Motor neuron (in vitro differentiated cells): ENCODE measurements at places on chromosomes 5 and 9.

DNA sequence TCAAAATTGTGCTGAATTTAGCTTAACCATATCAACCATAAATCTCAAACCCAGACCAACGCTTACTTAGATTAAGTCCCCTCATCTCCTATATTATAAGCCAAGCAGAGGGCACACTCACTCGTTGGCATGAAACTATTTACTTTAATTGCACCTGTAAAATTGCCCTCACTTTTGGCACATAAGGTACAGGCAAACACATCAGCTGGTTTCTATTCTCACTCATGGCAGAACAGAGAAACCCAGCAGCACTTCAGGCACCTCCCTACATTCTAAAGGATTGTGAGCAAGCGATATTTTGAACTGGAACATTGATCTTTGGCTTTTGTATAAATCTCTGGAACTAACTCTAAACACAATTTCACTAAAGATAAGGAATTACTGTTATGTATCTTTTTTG, 845.6 kb upstream of the CDH6 start:
- ATAC-seq, result no peak

GRCh38 chr9:103037508-103038477, 42.7 kb downstream of the CYLC2 start:
- ATAC-seq, result no peak

GRCh38 chr5:178356431-178356872, 123.8 kb upstream of the PHYKPL start:
- peak; percentile 45 for ATAC-seq

GRCh38 chr5:93454896-93455295, 126.1 kb downstream of the NR2F1-AS1 start:
- ATAC-seq, result no peak

- ATAC-seq, result peak; percentile 12
These were observed 2.6 kb upstream of the CCDC187 start for GRCh38 chr9:136306211-136307208.

GRCh38 chr5:58040846-58041245, 419.0 kb downstream of the PLK2 start:
- ATAC-seq, result no peak

DNA sequence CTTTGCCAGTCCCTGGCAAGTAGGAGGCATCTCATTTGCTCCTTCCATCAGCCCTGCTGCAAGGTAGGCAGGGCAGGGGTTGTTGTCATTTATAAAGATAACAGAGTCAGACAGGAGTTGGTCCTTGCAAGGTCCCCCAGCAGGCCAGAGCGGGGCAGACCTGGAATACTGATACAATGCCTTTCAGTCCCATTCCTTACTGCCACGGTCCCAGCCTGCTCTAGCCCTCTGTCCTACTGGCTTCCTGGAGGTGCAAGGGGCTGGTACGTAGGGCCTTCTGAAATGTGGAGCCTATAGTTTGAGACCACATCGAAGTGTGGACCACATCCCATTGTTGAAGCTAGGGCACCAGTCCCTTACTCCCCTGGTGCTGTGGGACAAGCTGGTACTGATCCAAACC, 42.8 kb upstream of the PITX1 start:
- ATAC-seq, result no peak

- no peak for ATAC-seq
These were observed 195.0 kb upstream of the TBC1D2 start for GRCh38 chr9:98450496-98450895.

DNA sequence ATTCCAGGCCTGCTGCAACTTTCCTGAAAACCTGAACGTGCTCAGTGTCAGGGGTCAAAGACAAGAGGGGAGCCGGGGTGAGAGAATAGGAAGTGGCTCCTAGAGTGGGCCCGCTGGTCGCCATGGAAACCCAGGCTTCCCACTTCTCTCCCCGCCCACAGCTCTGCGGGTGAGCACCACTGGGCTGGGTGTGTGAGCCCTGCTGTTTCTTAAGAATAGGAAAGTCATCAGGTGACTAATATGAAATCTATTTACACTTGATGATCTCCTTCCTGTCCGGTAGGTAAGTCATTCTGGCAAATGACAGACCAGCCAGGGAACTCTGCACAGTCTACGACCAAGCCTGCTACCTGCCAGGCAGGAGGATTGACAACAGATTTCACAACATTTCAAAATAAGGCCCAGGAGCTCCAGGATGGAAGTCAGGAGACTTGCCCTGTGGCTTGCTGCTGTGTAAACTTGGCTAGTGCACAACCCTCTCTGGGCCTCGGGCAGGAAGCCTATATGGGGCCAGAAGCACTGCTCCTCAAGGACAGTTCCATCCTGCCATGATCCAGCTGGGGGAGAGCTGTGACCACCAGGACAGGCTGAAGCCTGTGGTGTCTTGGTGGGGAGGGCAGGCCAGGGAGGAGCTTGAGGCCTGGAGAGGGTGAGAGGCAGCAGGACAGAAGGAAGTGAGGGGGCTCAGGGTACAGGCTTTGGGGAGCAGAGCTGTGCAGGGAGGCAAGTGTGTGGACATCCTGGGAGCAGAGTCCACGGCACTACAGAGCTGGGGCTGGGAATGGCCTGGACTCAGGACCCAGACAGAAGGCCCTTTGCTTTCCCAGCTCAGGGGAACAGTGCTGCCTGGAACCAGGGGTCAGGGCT, 60.6 kb downstream of the SHB start:
- ATAC-seq, result peak; percentile 16

DNA sequence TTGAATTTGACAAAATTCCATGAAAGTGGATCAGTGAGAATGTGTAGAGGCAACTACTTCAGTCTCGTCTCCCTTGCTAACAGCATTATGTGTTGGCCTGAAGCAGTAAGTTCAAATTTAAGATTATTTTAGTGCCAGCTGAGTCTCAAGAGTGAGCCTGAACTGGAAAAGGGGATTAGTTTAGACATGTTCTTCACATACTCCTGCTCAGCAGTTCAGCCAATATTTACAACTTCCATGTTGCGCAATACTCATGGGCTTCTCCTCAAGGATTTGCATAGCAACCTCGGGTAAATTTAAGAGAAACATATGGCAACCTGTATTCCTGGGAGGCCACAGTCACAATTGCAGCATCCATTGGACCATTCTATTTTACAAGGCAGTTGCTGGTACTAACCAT, 553.8 kb downstream of the PTPRD start:
- ATAC-seq, result peak; percentile 88

GRCh38 chr5:94891972-94892371, 273.5 kb downstream of the SLF1 start:
- ATAC-seq, result peak; percentile 65

- no peak for ATAC-seq
These were observed 1.2 kb upstream of the PSAT1 start for GRCh38 chr9:78295731-78296130.

DNA sequence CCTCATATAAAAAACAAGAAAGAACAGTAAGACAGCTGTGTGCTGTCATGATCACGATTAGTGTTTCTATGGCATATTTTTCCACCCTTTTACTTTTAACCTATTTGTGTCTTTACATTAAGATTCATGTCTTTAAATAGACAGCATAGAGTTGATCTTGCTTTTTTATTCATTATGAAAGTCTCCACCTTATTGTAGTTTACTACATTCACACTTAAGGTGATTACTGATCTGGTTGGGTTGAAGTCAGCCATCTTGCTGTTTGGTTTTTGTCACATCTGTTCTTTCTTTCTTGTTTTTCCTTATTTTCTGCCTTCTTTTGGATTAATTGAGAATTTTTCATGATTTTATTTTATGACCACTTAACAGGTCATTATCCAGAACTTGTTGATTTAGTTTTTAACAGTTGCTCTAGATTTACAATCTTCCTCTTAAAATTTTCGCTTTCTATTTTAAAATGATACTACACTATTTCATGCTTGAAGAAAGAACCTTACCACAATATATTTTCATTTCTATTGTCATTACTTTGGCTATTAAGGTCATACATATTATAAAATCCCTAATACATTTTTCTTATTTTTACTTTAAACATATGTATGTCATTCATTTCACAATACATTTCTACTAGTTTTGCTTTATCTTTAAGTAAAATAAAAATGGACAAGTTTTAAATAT, 292.5 kb downstream of the SH3GL2 start:
- ATAC-seq, result no peak

DNA sequence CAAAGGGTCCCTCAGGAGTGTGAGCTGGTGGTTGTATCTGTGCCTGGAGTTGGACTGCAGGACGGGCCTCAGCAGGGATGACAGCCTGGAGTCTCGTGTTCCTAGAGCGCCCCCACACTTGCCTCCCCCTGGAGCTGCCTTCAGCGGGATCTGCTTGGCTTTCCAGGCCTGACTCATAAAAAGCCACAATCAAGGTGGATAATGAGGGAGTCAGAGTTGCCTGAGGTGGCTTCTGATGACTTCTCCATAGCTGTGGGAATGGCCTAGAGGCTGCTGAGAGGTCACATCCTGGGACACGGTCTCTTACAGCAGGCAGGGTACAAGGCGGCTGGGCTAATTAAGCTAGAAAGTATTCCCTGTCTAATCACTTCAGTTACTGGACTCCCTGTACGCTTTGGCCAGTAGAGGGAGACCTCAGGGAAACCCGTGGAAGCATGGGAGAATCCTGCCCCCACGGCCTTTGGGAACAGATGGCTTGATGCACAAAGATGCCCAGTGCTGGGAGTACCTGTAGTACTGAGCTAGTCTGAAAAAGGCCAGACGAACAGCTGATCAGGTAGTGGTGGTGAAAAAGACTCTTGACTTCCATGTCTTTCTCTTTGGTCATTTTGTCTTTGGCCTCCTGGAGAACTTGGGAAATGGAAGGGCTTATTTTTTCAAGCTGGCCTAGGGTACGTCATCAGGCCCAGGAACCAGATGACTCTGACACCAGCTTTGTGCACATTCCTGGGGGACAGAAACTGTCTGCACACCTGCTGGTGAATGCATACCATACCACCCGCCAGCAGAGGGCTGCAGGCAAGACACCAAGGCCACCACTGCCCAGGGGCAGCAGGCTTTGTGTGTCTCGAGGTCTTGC, 16.1 kb upstream of the FRRS1L start:
- ATAC-seq, result no peak

DNA sequence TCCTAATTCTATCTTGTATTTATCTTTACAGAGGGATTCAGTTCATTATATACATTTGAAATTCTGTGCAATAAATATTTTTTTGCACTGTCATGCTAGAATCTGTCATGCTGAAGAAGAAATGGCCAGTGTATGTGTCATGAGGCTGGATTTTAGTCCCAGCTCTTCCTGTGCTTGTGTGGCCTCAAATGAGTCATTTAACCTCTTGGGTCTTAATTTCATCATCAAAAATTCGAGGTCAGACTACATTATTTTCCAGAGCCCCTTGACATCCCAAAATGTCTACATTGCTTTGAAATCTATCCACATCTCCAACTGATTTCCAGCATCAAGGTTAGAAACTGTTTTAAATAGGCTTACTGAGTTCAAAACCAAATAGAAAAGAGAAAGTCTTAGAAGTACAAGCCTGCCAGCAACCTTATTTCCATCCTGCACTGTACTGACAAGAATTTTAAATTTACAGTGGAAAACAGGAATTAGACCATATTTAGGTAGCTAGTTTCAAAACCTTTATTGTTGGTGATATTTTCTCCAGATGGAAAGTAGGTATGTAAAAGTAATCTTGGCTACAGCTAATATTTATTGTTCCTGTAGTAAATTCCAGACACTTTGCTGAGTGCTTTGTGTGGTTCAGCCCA, 96.7 kb upstream of the MAMDC2 start:
- ATAC-seq, result peak; percentile 78

DNA sequence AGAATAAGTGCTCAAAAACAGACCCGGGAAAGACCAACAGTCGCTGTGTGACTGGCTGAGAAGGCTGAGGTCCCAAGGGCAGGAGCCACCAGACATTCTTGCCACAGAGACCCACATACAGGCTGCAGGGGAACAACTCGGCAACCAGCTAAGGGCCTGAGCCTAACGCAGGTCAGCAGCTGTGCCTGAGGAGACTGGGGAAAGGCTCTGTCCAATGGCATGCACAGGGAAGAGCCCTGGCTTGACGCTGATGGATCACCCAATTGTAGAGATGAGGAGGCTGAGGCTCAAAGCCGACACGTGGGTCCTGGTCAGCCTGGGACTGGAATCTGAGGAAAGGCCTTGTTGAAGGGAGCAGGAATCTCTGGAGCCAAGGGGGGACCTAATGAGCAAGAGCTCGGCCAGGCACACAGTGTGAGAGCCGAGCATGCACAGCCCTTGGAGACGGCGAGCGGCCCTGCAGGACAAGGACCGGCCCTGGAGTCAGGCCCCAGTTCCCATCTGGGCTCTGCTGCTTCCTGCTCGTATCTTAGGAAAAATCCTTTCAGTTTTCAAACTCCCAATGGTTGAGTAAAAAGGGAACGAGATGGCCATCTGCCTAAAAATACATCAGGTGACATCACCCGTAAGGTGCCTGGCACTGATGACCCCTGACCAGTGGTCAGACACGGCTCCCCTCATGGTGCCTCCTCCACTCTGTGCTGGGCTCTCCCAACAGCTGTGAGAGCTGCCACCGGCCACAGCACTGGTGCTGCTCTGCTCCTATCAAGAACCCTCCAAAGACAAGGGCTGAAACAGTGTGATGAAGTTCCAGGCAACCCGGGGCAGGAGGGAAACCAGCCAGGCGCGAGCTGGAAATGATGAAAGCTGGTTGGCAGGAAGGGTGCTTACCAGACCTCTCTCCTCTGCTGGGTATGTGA, 16.4 kb downstream of the LMAN2 start:
- peak; percentile 65 for ATAC-seq

- ATAC-seq, result no peak
These were observed 23.4 kb downstream of the MEGF10 start for GRCh38 chr5:127313847-127314473.

GRCh38 chr5:156178117-156178516, 148.8 kb upstream of the SGCD start:
- ATAC-seq, result peak; percentile 48

GRCh38 chr5:124718380-124718789, 28.1 kb downstream of the ZNF608 start:
- ATAC-seq, result peak; percentile 47

- ATAC-seq, result no peak
These were observed 10.3 kb upstream of the WHRN start for GRCh38 chr9:114515528-114515927.

- no peak for ATAC-seq
These were observed 88.6 kb downstream of the ZFAND5 start for GRCh38 chr9:72276429-72276828.

GRCh38 chr5:86679529-86679928, 61.8 kb downstream of the COX7C start:
- ATAC-seq, result peak; percentile 84

DNA sequence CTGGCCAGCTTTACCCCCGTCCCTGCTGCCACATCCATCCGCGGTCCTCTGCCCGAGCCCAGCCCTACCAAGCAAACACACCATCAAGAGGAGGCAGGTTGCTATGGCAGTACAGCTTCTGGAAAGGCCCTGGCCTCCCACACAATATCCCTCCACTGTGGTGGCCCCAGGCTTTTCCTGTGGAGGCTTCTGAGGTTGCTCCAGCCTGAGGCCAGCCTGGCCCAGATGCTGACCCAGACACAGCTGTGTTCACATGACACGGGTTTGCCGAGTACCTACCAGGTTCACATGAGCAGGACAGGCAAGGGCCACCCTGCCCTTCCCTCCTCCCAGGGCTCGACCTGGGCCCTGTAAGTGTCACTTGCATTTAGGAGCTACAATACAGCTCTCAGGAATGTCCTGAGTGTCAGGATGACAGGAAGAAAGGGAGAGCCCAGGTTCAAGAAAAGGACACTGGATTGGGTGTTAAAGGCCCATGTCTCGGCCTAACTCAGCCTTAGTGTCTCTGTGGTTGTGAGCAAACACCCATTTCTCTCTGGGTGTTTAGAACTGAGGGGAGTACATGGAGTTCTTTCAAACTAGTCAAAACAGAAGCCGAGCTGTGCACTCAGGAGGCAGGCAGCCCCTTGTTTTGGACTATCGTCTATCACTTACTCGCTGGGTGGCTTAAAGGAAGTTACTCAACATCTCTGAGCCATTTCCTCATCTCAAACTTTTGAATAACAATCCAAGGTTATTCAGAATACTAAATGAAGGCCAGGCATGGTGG, 40.2 kb downstream of the NAIF1 start:
- ATAC-seq, result no peak

GRCh38 chr5:4758550-4758949, 381.6 kb upstream of the ADAMTS16 start:
- peak; percentile 51 for ATAC-seq
